Aortic smooth muscle cell (primary cell): ENCODE measurements at places on chromosomes 7 and 10. TPM values are rescaled to one million over a fixed set of nuclear protein-coding genes. Genes with fewer than 3 reads are reported as not detected.

The IMPDH1 gene
- 35.1 and 38.3 TPM in 2 replicates for total RNA-seq

The VAX1 gene
- total RNA-seq = not detected in 2 replicates

The TRRAP gene
- total RNA-seq = 12.8 and 16.7 TPM in 2 replicates

The ACHE gene
- not detected in 2 replicates for total RNA-seq

The CTAGE6 gene
- 0.13 and 0.62 TPM in 2 replicates for total RNA-seq

The MKI67 gene
- 12.4 and 15.7 TPM in 2 replicates for total RNA-seq

The DLX5 gene
- not detected in 2 replicates for total RNA-seq
